Left ventricle myocardium superior (tissue), 1 donor: ENCODE measurements at places on chromosomes 7 and 10.

DNA sequence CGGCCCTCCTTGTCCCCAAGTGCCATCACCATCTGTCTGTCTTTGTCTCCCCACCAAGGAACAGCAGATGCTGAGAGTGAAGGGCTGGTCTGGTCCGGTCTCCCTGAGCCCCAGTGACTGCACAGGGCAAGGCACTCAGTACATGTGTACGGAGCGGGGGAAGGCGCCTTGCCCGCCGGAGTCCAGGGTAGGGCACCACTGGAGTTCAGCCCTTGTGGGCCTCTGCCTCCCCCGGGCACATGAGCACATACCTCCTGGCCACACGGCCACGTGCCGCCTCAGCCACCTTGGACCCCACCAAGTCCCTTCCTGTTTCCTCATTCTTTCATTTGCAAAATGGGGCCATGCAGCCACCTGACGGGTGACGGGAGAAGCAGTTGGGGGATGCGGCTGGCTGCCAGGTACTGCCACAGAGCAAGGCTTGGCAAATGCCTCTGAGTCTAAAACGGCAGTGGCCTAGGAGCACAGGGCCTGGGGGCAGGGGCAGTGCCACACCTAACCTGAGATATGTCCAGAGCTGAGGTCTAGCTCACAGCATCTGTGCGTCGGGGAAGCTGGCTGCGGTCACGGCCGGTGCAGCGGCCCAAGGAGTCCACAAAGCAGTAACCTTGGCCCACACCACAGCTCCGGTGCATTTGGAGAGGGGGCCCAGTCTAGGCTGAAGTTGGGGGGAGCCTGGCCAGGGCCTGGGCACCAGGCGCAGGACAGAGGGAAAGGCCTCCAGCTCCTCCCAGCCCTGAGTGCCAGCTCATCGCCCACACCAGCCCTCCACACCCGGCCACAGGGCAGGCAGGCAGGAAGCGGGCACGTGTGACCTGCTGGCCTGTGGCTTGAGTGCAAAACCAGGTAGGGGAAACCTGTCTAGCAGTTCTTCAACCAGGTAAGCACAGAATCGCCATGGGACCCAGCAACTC is 5.2 kb downstream of the ADAP1 start:
- peak; percentile 22 for DNase-seq

DNA sequence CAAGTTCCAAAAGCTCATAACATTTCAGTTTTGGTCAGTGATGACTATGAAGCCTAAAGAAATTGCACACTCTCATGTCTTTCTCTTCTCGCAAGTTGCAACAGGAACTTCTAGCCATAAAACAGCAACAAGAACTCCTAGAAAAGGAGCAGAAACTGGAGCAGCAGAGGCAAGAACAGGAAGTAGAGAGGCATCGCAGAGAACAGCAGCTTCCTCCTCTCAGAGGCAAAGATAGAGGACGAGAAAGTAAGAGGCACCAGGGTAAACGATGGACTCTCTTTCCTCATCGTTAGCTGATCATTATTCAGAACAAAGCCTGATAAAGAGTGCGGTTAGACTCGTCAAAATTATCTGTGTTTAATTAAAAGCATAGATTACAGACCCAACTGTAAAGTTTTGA is 94.7 kb downstream of the HDAC9 start:
- no peak for DNase-seq

GRCh38 chr10:68526634-68527307 is 552 bp downstream of the SLC25A16 start:
- no peak for DNase-seq

DNA sequence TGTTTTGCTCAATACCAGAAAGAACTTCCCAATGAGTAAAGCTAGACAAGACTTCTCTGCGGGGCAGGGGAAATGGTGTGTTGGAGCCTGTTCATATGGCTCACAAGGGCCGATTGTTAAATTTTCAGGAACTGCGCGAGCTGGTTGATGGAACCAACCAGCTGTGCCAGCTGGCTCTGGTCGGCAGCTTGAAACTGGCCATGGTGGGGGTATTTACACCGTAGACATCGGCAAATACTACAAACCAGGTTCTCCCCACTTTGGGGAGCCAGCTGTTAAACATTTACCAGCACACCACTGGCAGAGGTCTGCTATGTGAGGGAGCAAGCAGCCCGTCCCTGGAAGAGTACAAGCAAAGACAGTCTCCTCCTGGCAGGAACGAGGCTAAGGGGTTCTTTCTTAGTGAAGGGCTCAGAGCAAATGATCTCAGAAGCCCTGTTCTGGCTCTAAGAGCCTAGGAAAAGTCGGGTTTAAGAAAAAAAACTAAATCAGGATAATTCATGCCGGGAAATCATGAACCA is 8.8 kb upstream of the ZMIZ1 start:
- peak; percentile 24 for DNase-seq
